GM23248 (cell line): ENCODE measurements at places on chromosomes 16 and 17. TPM values are rescaled to one million over a fixed set of nuclear protein-coding genes. Genes with fewer than 3 reads are reported as not detected.
A peak's percentile ranks its signal among the peaks of the same experiment; 100 is the strongest.

Gene CHRNB1
- total RNA-seq: 3.9 and 4.9 TPM in 2 replicates

Gene KRTAP16-1
- total RNA-seq: not detected in 2 replicates

Gene RGS11
- 2.4 and 7.0 TPM in 2 replicates for total RNA-seq

Gene ARL17A
- 3.8 and 12.1 TPM in 2 replicates for total RNA-seq

DNA sequence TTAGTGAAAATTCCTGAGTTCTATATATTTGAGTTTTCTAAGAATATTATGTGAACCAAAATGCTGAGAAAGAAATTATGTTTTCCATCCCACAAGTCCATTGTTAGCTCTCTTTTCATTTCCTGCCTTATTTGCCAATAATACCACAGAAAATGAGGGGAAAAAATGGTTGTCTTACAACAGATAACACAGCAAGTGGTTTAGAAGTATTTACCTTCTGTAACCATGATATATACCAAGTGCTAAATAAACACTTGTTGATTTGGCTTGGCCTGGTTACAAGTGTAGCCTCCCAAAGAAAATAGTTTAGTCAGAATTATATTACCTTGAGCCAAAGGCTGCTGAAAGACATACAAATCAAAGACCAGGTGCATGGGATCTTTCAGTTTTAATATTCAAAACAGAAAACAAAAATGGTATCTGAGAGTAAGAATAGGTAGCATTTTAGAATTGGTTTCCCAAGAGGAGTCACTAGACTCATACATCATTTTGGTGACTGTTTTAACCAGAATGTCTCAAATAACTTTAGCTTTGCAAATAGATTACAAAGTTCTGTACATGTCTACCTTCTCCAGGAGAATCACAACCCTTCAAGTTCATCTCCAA lies 439.8 kb upstream of the DYNLRB2 start:
- peaks cover 3% of the 10 kb centered on the region; the same call in 1 of the 2 replicates for H3K4me1 ChIP-seq
- H3K36me3 ChIP-seq: no peaks in the 10 kb centered on the region
- H3K27ac ChIP-seq: no peak overlapping the region
- DNase-seq: no peak
- no peak overlapping the region for H3K4me3 ChIP-seq

DNA sequence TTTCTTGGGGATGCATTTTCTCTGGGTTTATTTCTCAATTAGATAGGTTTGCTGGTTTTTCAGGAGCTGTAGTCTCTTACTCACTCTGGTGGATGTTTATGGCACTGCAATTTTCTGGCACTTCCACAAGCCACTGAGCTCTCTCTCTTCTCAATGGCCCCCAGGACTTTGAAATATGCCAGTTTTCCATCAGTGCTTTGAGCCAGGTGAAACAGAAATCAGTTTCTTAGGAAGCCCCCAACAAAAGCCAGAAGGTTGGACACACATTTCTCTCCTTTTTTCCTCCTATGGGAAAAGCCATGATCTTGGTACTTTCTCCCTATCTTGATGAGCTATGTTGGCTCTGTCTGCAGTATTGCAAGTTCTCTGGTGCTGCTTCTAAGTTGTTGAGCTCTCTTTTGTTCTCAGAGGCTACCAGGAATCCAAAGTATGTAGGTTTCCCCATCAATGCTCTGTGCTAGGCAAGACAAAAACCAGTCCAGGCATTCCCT lies 90.7 kb upstream of the SMIM36 start:
- no peak overlapping the region for H3K27ac ChIP-seq
- H3K4me3 ChIP-seq: no peak overlapping the region
- H3K4me1 ChIP-seq: no peaks in the 10 kb centered on the region
- no peaks in the 10 kb centered on the region; the same call in 1 of the 2 replicates for H3K27me3 ChIP-seq

- no peak overlapping the region for H3K4me3 ChIP-seq
- H3K4me1 ChIP-seq: peaks cover 19% of the 10 kb centered on the region
- DNase-seq: no peak
- no peak overlapping the region for H3K27ac ChIP-seq
These were observed 19.5 kb downstream of the RAP1GAP2 start for GRCh38 chr17:2815781-2816185.

- no peak for DNase-seq
- H3K27me3 ChIP-seq: peaks cover 3% of the 10 kb centered on the region
- no peaks in the 10 kb centered on the region for H3K4me1 ChIP-seq
- H3K27ac ChIP-seq: no peak overlapping the region
- H3K4me3 ChIP-seq: no peak overlapping the region
- H3K36me3 ChIP-seq: no peaks in the 10 kb centered on the region
These were observed 84.7 kb downstream of the PLCG2 start for GRCh38 chr16:81863630-81864352.

DNA sequence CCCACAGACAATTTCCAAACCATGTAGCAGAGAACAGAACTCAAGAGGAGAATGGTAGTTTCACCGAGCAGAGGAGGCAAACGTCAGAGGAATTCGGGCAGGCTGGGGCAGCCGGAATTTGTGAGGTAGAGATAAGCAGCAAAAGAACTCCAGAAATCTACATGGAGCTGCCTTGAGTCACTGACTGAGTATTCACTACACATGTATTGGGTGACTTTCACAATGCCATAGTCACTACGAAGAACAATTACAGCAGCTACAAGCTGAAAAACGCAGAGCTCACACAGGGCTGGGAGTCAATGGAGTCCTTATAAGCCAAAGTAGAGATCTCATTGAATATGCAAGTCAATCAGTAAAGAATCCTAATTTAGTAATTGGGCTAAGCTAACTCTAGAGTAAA lies 13.4 kb downstream of the CMC2 start:
- no peaks in the 10 kb centered on the region for H3K27me3 ChIP-seq
- DNase-seq: peak; percentile 93
- H3K27ac ChIP-seq: peak overlapping the region; percentile 82
- no peaks in the 10 kb centered on the region for H3K36me3 ChIP-seq
- H3K4me3 ChIP-seq: peak overlapping the region; percentile 69
